ENCODE measurements at places on chromosomes 7 and 10.

GRCh38 chr10:95814011-95814727 is 58.2 kb downstream of the ENTPD1 start:
- no peak for DNase-seq

- no peak for DNase-seq
Observed at GRCh38 chr7:6164491-6164890, 107.9 kb downstream of the CYTH3 start.

GRCh38 chr7:21167942-21168341 is 259.9 kb upstream of the SP4 start:
- DNase-seq, result no peak

GRCh38 chr7:55288070-55288824 is 76.9 kb upstream of the LANCL2 start:
- no peak for DNase-seq

DNA sequence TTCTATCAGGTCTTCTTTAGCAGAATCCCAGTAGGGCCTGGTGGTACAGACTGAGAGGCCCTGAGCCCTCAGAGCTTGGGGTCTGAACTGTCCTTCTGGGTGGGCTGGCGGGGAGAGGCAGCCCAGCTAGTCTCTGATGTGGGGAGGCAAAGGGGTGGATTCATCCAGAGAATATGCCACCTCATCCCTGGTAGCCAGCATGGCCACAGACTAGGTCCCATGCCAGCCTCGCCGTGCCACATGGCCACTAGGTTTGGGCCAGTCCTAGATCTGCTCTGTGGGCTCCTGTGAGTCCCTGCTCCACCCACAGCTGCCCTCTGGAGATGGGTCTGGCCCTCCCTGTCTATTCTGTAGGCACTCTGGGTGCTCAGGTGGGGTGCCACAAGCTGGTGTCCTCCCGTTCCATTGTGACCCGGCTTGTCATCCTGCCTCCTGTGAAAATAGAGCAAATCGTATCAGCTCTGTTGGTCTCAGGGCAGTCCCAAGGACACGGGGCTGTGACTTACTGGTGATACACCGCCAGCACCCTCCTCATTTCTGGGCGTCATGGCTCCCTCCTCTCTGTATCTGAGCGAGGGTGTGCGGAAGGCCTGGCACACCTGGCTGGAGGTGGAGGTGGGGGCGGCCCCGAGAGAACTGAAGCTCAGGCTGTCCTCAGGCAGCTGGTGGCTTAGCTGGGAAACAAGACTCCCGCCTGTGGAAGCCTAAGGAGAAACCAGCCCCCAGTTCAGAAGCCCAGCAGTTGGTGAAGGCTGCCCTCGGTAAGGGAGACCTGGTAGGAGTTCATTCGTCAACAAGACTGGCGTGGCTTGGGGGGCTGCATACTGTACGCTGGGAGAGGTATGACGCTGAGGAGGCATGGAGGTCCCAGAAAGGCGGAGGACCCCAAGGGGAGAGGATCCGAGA is 33.3 kb downstream of the UNC5B start:
- DNase-seq, result no peak

GRCh38 chr7:2309889-2310331 is 4.3 kb downstream of the SNX8 start:
- DNase-seq, result no peak

DNA sequence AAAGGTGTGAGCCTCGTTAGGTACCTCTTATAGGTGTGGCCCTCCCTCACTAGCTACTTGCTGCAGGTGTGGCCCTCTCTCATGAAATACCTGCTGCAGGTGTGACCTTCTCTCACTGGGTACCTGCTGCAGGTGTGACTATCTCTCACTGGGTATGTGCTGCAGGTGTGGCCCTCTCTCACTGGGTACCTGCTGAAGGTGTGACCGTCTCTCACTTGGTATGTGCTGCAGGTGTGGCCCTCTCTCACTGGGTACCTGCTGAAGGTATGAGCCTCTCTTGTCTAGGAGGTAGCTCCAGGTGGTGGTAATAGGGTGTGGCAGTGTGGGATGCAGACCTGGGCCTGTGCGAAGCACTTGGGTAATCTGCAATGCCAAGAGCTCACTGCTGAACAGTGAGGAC is 170.7 kb upstream of the PLPP4 start:
- DNase-seq, result no peak

DNA sequence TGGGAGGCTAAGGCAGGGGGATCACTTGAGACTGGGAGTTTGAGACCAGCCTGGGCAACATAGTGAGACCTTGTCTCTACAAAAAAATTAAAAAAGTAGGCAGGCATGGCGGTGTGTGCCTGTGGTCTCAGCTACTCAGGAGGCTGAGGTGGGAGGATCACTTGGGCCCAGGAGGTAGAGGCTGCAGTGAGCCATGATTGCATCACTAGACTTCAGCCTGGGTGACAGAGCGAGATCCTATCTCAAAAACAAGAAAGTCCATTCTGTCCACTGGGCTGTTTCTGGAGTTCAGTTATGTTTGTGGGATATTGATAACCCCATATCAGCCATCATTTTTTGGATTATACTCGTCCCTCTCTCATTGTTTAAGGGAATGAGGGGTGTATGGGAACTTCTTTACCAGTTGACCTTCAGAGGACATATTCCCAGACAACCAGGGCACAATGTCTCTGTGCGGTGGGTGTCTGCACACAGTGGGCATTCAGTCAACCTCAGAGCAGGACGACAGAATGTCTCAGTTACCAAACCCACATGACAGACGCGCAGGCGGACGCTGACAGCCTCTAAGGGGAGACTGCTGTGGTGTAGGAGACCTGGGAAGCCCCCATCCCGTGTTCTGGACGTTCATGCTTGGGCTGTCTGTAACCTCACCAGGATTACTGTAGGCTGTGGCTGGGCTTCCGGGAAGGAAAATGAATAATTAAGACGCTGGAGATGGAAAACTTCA is 69.4 kb downstream of the CARD11 start:
- DNase-seq, result no peak

DNA sequence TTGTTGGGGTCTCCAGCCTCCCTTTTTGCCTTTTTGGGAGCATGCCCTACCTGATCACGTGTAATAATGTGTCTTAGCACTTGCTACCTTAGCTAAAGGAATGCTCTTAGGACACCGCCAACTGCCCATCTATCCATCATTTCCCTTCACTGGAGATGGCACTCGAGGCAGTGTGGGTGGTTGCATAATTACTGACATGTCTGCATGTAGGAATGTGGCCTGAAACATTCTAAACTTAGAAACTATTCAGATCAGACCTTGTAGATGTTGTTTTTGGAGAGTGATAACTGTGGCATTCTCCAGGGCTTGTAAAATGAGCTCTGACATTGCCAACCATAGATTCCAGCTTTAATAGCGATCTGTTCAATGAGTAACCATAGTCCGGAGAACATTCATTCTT is 365.8 kb downstream of the BBS9 start:
- no peak for DNase-seq

DNA sequence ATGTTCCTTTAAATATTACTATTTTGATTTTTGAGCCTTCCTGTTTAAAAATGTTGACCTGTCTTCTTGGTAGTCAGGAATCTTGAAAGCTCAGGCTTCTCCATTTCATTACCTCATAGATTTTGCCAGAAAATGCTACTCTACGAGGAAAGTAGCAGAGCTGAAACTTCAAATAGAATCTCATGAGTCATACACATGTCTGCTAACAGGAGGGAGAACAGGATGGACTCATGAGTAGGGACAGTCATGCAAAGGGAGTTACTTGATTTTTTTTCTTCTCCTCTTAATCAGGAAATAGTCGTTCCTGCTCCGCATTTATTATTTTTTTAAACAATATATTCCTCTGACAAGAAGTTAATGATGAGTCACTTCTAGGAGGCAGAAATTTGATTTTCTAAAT is 37.0 kb upstream of the MINDY3 start:
- no peak for DNase-seq

DNA sequence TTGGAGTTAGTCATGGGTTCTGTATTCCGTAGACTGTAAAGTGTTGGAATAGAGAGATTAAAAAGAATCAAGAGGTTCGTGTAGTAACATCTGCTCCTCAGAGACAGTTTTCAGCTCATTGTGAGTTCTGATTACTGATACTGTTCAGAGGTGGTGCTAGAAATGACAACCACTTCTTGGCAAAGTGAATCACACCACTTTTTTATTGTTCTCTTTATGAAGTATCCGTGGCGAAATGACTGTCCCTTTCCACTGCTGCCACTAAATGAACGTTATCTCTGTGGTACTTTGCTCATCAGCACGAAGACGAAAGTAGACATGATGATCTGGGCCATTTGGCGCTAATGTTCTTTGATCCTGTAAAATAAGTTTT is 860 bp downstream of the RPP30 start:
- DNase-seq, result no peak

DNA sequence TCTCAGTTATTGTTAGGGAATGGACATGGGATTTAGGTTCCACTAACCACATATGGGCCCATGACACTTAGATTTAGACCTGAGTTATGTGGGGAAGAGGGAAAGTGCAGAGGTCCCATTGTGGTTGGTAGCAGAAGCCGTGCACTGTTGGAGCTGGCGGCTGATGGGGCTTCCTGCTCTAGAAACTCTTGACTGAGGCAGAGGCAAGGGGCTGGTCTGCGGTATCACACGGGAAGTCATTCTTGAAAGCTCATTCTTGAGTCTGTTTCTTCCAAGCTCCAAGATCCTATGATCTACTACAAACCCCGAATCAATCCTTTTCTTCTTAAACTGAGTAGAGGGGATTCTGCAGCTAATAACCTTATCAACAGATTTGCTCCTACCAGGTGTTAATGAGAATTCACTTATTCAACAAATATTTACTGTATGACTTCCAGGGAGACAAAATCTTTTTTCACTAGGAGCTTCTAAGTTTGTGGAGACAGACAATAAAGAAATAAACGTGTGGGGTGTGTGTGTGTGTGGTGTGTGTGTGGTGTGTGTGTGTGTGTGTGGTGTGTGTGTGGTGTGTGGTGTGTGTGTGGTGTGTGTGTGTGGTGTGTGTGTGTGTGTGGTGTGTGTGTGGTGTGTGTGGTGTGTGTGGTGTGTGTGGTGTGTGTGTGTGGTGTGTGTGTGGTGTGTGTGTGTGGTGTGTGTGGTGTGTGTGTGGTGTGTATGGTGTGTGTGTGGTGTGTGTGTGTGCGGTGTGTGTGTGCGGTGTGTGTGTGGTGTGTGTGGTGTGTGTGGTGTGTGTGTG is 57.1 kb downstream of the AOC1 start:
- peak; percentile 32 for DNase-seq

DNA sequence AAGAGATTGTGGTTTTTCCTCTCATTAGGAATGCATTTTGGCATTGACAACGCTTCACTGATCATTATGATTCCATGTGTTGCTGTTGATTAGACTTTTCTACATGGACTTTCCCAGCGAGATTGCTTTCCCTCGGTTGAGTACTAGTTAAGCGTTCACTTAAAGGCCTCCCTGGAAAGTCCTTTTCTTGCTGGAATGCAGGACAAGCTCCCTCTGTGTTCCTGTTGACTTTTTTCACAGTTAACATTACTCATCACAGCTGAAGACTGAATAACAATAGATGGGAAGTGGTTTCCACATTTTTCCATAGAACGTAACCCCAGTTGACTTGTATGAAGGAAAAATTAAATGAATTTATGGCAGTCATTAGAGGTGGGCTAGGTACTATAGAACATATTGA is 2.6 kb upstream of the CAV1 start:
- DNase-seq, result no peak

GRCh38 chr7:123658023-123658422 is 2.4 kb downstream of the LMOD2 start:
- DNase-seq, result no peak

GRCh38 chr7:57327081-57327480 is 122.9 kb upstream of the ZNF716 start:
- no peak for DNase-seq

DNA sequence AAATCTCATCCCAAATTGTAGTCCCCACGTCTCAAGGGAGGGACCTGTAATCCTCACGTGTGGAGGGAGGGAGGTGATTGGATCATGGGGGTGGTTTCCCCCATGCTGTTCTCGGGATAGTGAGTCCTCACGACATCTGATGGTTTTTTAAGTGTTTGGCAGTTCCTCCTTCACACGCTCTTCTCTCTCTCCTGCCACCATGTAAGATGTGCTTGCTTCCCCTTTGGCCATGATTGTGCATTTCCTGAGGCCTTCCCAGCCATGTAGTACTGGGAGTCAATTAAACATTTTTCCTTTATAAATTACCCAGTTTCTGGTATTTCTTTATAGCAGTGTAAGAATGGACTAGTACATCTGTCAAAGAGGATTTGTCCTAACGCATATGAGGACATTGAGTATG is 59.5 kb downstream of the RGS10 start:
- no peak for DNase-seq

DNA sequence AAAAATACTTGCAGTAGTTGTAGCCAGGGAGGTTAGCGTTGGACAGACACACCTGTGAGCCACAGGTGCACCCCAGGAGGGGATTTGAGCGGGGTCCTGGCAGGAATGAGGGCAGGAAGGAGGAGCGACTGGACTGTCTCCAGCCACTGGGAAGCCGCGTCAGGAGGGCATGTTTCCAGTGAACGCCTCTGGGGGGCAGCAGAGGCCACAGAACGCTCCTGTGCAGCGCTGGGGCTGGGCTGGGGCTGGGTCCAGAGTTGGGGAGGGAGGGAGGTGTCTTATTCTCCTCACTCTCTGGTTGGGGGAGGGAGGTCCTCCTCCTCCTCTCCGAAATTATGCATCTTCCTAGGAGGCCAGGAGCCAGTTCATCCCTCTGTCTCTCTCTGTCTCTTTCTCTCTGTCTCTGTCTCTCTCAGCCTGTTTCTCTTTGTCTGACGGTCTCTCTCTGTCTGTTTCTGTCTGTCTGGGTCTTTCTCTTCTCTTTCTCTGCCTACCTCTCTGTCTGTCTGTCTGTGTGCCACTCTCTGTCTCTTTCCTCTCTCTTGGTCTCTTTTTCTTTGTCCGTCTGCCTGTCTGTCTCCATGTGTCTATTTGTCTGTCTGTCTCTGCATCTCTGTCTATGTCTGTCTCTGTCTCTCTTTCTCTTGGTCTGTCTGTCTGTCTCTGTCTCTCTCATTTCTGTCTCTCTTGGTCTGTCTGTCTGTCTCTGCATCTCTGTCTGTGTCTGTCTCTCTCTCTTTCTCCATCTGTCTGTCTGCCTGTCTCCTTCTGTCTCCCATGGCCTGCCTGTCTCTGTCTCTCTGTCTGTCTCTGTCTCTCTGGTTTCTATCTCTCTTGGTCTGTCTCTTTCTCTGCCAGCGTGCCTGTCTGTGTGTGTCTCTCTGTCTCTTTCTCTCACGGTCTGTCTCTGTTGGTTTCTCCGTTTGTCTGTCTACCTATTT is 9.9 kb upstream of the PSMG3 start:
- peak; percentile 65 for DNase-seq

- DNase-seq, result no peak
Observed at GRCh38 chr10:20877554-20877953, 19.6 kb downstream of the NEBL start.

Measured in activated T-cell treated with anti-CD3 and anti-CD28 coated beads for 1 hour (primary cell).